ENCODE measurements at places on chromosomes 2 and 18. TPM values are rescaled to one million over a fixed set of nuclear protein-coding genes. Genes with fewer than 3 reads are reported as not detected.

DNA sequence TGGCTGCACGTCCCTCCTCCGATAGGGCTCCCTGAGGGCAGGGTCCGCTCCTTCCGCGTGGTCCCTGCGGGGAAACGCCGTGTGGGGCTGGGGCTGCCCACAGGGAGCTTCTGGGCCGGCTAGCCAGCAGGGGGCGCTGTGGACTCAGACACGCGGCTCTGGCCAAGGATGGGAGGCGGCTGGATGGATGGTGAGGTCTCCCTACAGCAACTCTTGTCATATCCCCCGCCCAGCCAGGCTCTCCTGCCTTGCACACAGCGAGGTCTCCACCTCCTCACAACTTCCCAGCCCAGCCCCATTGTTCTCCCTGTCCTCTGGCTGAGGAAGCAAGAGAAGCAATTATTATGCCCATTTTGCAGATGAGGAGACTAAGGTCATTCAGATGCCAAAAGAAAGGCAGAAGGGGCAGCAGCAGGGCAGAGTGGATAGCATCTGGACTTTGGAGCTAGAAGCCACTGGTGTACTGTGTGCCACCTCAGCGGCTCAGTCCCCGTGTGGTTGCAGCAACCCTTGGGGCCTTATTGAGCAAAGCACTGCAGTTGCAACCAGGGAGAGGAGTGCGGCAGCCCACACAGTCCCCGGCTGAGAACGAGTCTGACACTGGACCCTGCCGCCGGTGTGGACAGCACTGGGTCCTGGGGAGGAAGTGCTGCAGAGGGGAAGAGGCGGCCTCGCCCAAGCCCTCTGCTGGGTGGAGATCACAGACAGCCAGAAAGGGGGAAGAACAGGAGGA, 99.0 kb downstream of the ZFP36L2 start:
- DNase-seq, result no peak

GRCh38 chr2:6445156-6445555, 420.6 kb downstream of the CMPK2 start:
- DNase-seq, result no peak

Gene FBXO48
- polyA plus RNA-seq, result 1.6 TPM

DNA sequence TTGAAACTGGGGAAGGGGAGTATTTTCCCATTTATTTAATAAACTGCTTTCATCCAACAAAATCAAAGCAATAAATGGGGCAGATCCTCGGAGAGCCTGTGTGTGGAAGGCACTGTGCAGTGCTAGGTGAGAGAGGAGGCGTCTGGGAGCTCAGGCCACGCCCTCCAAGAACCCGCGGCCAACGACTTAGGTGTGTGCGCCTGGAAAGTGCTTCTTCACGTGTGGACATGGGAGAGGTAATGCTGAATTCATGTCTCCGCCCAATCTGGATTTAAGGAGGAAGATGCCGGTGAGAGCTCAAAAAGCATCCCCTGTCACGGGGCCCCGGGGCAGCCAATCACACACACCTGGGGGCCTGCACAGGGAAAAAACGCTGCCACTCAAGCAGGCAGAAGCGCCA, 77.4 kb downstream of the HDAC4 start:
- no peak for DNase-seq

DNA sequence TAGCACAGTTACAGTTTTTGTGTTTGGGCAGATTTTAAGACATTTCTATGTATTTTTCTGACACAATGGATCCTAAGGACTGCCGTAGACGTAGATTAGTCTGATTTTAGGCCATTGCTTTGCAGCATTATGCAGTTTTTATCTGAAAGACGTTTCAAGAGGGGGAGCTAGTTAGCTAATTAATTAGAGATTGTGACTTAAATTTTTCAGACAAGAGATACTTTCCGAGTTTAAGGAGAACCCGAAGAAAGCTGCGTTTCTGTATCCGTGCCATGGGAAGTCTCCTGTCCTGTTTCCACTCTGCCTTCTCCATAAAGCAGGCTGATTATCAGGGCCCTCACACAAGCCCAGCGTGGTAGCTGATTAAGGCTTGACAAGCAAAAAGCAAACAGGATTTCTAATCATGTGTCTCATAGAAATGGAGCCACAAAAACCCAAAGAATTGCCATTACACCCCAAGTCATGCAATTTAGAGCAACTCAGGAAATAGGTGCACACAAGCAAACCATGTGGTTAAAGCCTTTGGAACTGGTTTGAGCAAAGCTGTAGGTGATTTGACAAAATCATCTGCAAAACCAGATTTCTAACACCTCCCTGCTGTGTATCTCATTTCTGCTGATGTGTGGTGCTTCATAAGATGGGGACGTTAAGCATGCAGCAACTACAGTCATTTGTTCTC, 808.1 kb downstream of the RNF144A start:
- peak; percentile 13 for DNase-seq

DNA sequence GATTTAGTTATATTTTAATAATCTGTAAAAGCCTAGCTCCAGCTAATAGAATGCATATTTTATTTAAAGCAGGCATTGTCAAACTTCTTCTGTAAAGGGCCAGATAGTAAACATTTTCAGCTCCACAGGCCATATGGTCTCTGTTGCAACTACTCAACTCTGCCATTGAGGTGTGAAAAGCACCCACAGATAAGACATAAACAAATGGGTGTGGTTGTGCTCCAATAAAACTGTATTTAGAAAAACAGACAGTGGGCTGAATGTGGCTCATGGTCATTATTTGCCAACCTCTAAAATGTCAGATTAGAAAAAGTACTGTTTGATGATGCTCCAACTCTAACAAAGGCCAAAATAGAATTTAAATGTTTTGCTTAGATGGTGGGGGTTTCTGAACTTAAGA, 519.9 kb downstream of the RNF144A start:
- DNase-seq, result no peak

- DNase-seq, result no peak
Observed at GRCh38 chr2:143473216-143473615, 344.0 kb downstream of the ARHGAP15 start.

GRCh38 chr18:68847219-68847837, 49.4 kb downstream of the CCDC102B start:
- peak; percentile 14 for DNase-seq

DNA sequence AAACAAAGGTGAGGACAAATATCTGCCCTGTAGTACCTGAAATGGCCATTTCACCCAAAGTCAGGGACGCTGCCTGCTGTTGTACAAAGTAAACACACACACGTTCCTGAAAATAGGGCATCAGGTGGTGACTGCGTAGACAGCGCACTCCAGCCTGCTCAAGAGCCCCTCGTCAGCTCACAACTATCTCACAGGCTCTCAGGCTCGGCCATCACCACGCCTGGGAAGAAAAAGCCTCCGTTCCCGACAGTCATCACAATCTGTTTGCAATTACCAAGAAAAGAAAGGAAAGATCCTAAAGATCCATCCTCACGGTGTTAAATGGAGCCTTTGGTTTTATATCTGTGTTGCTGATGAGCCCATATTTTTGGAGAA, 230.2 kb downstream of the ZNF516 start:
- no peak for DNase-seq
